Mesothelial cell of epicardium (in vitro differentiated cells): ENCODE measurements at places on chromosomes 13 and 19.

DNA sequence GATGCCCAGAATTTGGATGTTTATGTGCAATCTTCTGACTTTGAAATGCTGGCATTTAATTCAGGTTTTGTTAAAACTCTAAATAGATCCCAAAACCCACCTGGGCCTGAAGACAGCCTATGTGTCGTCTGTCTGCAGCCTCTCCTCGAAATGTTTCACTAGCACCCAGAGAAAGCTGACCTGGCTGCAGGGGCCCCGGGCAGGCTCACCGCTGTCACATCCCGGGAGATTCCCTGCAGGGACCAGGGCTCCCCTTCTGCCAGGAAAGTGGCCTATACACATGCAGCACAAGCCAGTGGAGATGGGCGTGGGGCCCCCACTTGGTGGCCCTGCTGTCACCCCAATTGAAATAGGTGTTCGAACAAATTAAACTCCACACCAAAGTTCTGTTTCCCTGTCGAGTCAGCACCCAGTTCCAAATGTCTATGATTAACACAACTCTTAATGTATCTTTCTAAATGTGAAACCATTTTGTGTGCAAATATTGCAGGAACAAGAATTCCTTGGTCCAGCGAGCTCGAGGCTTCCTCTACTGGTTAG, 145.8 kb upstream of the ZNF507 start:
- H3K27ac ChIP-seq = no peak overlapping the region
- H3K27me3 ChIP-seq = peaks cover 33% of the 10 kb centered on the region
- no peaks in the 10 kb centered on the region for H3K36me3 ChIP-seq
- DNase-seq = no peak

DNA sequence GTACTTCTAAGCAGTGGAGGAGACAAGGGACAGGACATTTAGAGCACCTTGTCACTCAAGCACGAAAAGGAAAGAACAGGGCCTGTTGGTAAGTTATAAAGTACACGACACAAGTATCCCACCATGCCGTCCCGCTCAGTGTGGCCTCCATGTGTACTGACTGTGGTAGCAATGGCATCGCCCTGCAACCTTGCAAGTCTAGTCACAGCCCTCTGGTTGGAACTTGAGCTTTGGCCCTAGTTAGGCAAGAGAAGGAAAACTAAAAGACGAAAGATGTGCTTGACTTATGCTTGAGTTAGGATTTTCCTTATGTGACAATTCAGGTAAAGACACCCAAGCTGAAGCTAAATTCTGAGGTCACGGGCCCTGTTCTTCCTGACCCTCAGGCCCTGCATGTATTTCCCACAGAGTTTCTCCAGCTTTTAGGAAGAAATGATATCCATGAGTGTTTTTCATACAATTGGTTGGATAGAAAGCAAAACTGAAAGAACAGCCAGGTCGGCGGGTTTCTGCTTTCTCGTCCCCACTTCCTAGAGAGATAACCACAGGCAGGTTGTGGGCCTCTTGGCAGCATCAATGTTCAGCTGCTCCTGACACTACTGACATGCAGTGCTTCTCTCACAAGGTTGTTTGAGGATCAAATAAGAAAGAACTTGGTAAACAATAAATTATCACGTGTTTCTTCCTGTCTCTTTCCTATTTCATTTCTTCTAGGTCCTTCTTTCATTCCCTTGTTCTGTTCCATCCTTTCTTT, 216.2 kb downstream of the IRS2 start:
- no peak overlapping the region for H3K4me3 ChIP-seq
- DNase-seq = no peak
- H3K4me1 ChIP-seq = peaks cover 2% of the 10 kb centered on the region
- H3K27me3 ChIP-seq = no peaks in the 10 kb centered on the region
- H3K27ac ChIP-seq = no peak overlapping the region
- H3K36me3 ChIP-seq = no peaks in the 10 kb centered on the region

GRCh38 chr13:26760832-26761582, 421 bp upstream of the GPR12 start:
- DNase-seq = no peak
- peak overlapping the region; percentile 55 for H3K4me3 ChIP-seq
- H3K27me3 ChIP-seq = peaks cover 93% of the 10 kb centered on the region
- no peak overlapping the region for H3K27ac ChIP-seq

- H3K27me3 ChIP-seq = no peaks in the 10 kb centered on the region
- no peak for DNase-seq
- H3K27ac ChIP-seq = no peak overlapping the region
- H3K36me3 ChIP-seq = peaks cover 5% of the 10 kb centered on the region
Measured at GRCh38 chr13:58953638-58954037, 1210.1 kb downstream of the DIAPH3 start.

- H3K4me3 ChIP-seq = no peak overlapping the region
- peaks cover 10% of the 10 kb centered on the region for H3K4me1 ChIP-seq
- H3K27ac ChIP-seq = no peak overlapping the region
- DNase-seq = no peak
Measured at GRCh38 chr13:59960683-59961082, 203.0 kb downstream of the DIAPH3 start.

GRCh38 chr13:110690516-110690915, 15.4 kb downstream of the CARS2 start:
- peaks cover 16% of the 10 kb centered on the region for H3K36me3 ChIP-seq
- no peaks in the 10 kb centered on the region for H3K4me1 ChIP-seq
- DNase-seq = no peak
- no peaks in the 10 kb centered on the region for H3K27me3 ChIP-seq

- H3K36me3 ChIP-seq = peaks cover 18% of the 10 kb centered on the region
- H3K4me1 ChIP-seq = peaks cover 3% of the 10 kb centered on the region
- H3K27me3 ChIP-seq = no peaks in the 10 kb centered on the region
- H3K27ac ChIP-seq = no peak overlapping the region
- no peak for DNase-seq
Measured at GRCh38 chr19:42350417-42350816, 25.0 kb downstream of the MEGF8 start.

GRCh38 chr13:25292301-25292700, 5.0 kb upstream of the MTMR6 start:
- peaks cover 42% of the 10 kb centered on the region for H3K27me3 ChIP-seq
- no peak overlapping the region for H3K27ac ChIP-seq
- no peak overlapping the region for H3K4me3 ChIP-seq

- H3K4me3 ChIP-seq = no peak overlapping the region
- H3K27me3 ChIP-seq = no peaks in the 10 kb centered on the region
- no peak for DNase-seq
- H3K4me1 ChIP-seq = peaks cover 5% of the 10 kb centered on the region
Measured at GRCh38 chr13:105491345-105491744, 1044.1 kb downstream of the EFNB2 start.

- H3K4me3 ChIP-seq = no peak overlapping the region
- H3K4me1 ChIP-seq = peaks cover 29% of the 10 kb centered on the region
- no peaks in the 10 kb centered on the region for H3K27me3 ChIP-seq
- H3K27ac ChIP-seq = no peak overlapping the region
Measured at GRCh38 chr13:114102521-114103288, 29.7 kb downstream of the RASA3 start.

DNA sequence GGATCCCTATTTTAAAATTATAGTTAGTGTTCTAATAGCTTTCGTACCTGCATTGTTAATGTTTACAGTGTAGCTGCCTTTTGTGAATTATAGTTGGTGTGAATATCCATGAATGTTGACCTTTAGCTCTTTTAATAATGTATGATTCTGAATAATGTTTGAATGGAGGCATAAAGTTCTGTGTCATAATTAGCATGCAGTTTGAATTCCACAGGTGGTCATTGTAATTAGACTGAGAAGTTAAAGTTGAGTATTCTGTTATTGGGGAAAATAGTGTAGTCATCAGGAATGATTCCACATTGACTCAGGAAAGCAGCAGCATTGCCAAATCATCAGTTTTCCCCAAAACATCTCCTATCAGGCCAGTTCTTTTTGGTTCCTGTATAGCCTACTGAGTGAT, 12.1 kb downstream of the GPR18 start:
- no peak for DNase-seq
- H3K36me3 ChIP-seq = peaks cover 40% of the 10 kb centered on the region
- H3K27me3 ChIP-seq = no peaks in the 10 kb centered on the region
- H3K4me1 ChIP-seq = no peaks in the 10 kb centered on the region
- no peak overlapping the region for H3K27ac ChIP-seq

DNA sequence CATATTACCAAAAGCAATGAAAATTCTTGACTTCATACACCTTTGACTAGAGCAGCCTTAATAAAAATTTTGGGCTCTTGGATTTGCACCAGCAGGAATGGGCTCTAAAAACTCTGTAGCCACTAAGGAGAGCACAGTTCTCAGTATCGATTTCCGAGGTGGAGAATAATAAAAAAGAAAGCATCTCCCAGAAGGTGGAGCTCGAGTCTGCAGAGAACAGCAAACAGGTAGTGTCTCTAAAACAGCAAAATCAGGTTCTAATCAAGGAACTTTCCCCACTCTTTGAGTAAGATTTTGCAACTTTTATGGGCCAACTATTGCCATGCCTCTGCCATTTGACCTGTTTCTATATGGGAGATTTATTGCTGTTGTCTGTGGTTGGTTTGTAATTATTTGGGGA, 258.7 kb upstream of the GPC6 start:
- H3K4me3 ChIP-seq = no peak overlapping the region
- no peaks in the 10 kb centered on the region for H3K27me3 ChIP-seq
- H3K36me3 ChIP-seq = peaks cover 2% of the 10 kb centered on the region
- DNase-seq = no peak

- H3K27me3 ChIP-seq = no peaks in the 10 kb centered on the region
- no peak overlapping the region for H3K4me3 ChIP-seq
- H3K36me3 ChIP-seq = peaks cover 8% of the 10 kb centered on the region
- H3K4me1 ChIP-seq = no peaks in the 10 kb centered on the region
- DNase-seq = no peak
Measured at GRCh38 chr13:29581666-29582065, 13.8 kb downstream of the SLC7A1 start.

DNA sequence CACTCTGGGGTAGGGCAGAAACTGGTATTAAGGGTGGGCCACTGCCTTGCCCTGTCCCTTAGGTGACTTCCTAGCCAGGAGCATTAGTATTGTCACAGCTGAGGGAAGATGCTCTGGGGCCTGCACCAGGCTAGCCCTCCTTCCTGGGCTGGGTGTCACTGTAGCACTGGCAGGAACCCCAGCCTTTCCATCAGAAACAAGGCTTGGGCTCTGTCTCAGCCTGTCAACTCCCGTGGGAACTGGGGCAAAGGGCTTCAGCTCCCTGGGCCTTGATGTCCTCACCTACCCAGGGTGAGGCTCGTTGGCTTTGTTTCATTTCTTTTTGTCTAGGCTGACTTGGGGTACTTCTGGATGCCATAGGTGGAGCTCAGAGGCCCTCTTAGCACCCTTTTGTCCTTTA, 18.0 kb downstream of the PAF1 start:
- H3K4me1 ChIP-seq = no peaks in the 10 kb centered on the region
- DNase-seq = no peak
- peak overlapping the region; percentile 70 for H3K27ac ChIP-seq
- H3K36me3 ChIP-seq = peaks cover 37% of the 10 kb centered on the region
- no peaks in the 10 kb centered on the region for H3K27me3 ChIP-seq

- peaks cover 32% of the 10 kb centered on the region for H3K4me1 ChIP-seq
- H3K27ac ChIP-seq = peak overlapping the region; percentile 51
- H3K4me3 ChIP-seq = no peak overlapping the region
- H3K27me3 ChIP-seq = no peaks in the 10 kb centered on the region
- H3K36me3 ChIP-seq = no peaks in the 10 kb centered on the region
- no peak for DNase-seq
Measured at GRCh38 chr13:75385708-75386083, 96.3 kb downstream of the TBC1D4 start.

- DNase-seq = no peak
- H3K4me3 ChIP-seq = no peak within 1 kb of the TSS
- H3K4me1 ChIP-seq = no peaks in the 10 kb centered on the region
- H3K36me3 ChIP-seq = no peaks in the 10 kb centered on the region
Measured at GRCh38 chr19:47573071-47574026, at the start of gene ZNF541. TSS of gene ZNF541 (minus strand) at chr19:47573148. CDS start at chr19:47555856, 17,292 bp downstream.

- peaks cover 2% of the 10 kb centered on the region for H3K27me3 ChIP-seq
- peaks cover 12% of the 10 kb centered on the region for H3K4me1 ChIP-seq
- no peak overlapping the region for H3K27ac ChIP-seq
- no peak for DNase-seq
- no peak overlapping the region for H3K4me3 ChIP-seq
Measured at GRCh38 chr13:109740121-109740520, 46.3 kb downstream of the IRS2 start.

DNA sequence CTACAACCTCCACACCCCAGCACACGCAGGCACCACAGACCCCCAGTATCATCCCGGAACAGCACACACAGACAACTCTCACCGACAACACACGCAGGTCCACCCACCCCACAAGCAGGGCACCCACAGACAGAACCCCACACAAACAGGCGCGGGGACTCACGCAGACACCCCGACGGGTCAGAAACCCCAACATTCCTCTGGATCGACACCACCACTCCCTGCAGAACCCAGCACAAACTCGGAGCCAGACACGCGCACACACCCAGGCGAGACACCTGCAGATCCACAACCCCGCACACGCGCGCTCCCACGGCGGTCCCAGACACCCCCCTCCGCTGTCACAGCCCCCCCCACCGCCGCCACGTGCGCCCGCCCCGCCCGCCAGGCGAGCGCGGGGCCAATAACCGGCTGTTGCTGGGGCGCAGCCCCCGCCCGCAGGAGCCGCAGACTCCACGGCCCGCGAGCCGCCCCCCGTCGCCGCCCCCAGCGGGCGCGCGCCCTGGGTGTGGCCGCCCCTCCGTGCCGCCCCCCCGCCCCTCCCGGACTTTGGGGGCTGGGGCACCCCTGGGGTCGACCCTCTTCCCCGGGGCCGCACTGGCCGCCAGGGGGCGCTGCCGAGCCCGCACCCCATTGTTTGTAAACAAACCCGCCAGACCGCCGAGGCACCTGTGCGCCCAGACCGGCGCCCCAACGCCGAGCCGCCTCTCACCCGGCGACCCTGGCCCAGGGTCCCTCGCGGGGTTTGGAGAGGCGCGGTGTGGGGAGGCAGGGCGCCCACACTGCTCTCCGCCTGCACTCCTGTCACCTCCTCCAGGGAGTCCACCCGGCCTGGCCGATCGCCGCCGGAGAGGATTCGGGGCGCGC, 712 bp downstream of the BBC3 start:
- H3K27ac ChIP-seq = no peak overlapping the region
- H3K4me1 ChIP-seq = peaks cover 31% of the 10 kb centered on the region
- DNase-seq = peak; percentile 66
- H3K36me3 ChIP-seq = no peaks in the 10 kb centered on the region
- peak overlapping the region; percentile 41 for H3K4me3 ChIP-seq

- H3K27ac ChIP-seq = no peak overlapping the region
- H3K27me3 ChIP-seq = peaks cover 82% of the 10 kb centered on the region
- H3K4me3 ChIP-seq = no peak overlapping the region
- no peaks in the 10 kb centered on the region for H3K36me3 ChIP-seq
Measured at GRCh38 chr13:26787961-26788360, 27.4 kb upstream of the GPR12 start.
